ENCODE measurements at places on chromosomes 3 and 15. TPM values are rescaled to one million over a fixed set of nuclear protein-coding genes. Genes with fewer than 3 reads are reported as not detected.

DNA sequence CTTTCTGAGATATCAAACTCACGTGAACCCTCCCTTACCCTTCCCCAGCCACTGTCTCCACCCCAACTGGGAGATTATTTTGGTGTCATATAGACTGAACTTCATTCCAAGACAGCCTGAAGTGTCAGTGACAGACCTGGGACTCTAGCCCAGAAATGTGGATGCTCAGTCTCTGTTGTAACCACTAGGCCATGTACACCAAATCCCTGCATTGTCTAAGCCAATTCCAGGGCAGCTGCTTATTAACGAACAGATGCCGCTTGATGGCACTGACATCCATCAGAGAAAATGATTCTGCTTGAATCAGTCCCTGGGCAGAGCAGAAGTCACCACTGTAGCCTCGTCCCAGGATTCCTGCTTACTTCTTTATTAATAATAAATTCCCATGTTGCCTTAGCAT lies 305.5 kb downstream of the GRM7 start:
- no peak for DNase-seq
- no peak overlapping the region for H3K27ac ChIP-seq
- H3K4me1 ChIP-seq = no peaks in the 10 kb centered on the region
- H3K27me3 ChIP-seq = no peaks in the 10 kb centered on the region
- no peak overlapping the region for H3K4me3 ChIP-seq
- no peaks in the 10 kb centered on the region for H3K36me3 ChIP-seq

DNA sequence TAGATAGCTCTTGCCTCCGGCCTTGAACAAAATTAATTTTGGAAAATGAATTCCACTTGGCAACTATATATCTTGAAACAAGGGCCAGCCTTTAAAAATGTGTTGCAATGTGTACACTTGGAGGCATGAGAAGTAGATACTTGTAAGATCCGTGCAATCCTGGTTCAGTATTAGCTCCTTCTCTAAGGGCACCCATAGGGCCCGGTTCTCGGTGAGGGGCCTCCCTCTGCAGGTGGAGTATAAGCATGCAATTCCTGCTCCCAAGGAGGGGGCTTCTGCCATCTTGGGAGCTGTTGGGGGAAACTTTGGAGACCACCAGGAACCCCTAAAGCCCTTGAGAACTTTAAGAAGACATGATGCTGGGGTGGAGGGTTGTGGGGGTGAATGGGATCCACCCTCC lies 388.7 kb upstream of the RGMA start:
- no peaks in the 10 kb centered on the region for H3K4me1 ChIP-seq
- no peak overlapping the region for H3K4me3 ChIP-seq
- H3K36me3 ChIP-seq = no peaks in the 10 kb centered on the region
- DNase-seq = no peak
- no peaks in the 10 kb centered on the region for H3K27me3 ChIP-seq

DNA sequence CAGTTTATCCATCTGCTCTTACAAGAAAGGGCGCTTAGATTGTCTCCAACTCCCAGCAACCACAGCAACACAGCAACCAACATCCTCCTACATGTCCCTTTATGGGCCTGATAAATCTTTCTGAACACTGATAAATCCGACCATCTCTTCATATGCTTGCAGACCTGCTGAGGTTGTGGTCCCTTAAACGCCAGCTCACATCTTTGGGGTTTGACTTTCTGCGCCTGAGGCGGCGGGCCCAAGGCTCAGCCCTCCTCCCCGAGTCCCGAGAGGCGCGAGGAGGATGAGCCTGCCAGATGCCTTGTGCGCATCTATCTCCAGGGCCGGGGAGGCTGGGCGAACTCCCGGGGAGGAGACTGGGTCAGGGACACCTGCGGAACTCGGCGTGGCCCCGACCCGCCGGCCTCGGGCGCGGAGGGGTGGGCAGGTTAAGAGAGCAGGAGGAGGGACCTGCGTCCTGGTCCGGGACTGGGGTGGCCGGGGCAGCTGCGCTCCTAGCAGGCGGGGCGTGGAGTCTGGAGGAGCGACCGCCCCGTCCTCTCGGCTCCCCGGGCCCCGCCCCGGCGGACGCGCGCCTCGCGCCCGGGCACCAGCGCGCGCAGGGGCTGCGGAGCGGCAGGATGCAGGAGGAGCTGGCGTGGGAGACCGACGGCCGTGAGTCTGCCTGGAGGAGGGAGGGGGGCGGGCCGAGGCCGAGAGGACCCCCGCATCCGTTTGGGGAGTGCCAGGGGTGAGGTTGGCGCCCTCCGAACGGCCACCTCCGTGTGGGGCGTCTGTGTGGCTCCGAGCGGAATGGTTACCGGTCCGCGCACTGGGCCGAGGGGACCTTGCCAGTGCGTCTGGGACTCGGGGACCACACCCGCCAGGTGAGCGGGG lies at the start of gene ANKDD1A:
Gene ANKDD1A (plus strand): TSS at position 592 of the 876 bp plus-strand sequence. CDS start 29 bp downstream, at position 621.
- H3K27me3 ChIP-seq = no peaks in the 10 kb centered on the region
- peak; percentile 88 for DNase-seq
- peaks cover 30% of the 10 kb centered on the region for H3K4me1 ChIP-seq
- H3K27ac ChIP-seq = peak within 1 kb of the TSS; percentile 74
- H3K4me3 ChIP-seq = no peak within 1 kb of the TSS

FANCD2OS gene
- total RNA-seq = not detected

SNX22 gene
- 1.8 TPM for total RNA-seq
